ENCODE measurements at places on chromosomes 5 and 9.

- no peak for DNase-seq
Observed at GRCh38 chr5:102905056-102905455, 150.0 kb downstream of the PAM start.

- no peak for DNase-seq
Observed at GRCh38 chr5:134845335-134845851, 375 bp upstream of the C5orf24 start.

DNA sequence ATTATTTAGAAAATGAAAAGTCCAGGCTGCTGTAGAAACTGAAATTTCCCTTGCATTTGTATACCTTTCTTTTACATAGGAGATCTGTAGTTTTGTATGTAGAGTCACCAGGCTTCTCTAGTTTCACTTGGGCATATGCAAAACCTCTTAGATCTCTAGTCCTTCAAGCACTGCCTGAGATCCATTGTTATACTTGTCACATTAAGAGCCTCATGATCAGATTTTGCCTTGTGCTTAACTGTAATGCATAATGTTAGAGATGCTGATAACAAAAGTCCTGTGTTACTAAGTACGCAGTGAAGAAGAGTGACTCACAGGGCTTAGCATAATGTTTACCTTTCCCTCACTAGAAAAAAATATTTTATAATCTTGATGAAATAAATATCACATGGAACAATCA is 250.2 kb downstream of the CYLC2 start:
- DNase-seq: no peak

DNA sequence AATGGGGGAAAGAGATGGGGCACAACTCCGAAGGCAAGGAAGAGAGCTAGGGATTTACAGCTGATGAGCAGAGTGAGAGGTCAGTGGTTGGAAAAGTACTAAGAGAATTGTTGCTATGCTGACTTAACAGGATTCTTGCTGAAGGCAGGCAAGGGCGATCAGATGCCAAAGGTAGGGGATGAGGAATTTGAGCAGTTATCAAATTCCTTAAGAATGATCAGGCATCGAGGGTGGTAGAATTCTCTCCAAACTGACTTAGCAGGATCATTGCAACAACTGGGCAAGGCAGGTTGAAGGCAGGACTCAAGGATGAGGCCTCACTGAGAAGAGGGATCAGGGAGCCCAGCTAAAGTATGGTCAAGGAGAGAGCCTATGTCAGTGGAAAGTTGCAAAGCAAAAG is 171.0 kb downstream of the HSD17B3 start:
- peak; percentile 10 for DNase-seq

DNA sequence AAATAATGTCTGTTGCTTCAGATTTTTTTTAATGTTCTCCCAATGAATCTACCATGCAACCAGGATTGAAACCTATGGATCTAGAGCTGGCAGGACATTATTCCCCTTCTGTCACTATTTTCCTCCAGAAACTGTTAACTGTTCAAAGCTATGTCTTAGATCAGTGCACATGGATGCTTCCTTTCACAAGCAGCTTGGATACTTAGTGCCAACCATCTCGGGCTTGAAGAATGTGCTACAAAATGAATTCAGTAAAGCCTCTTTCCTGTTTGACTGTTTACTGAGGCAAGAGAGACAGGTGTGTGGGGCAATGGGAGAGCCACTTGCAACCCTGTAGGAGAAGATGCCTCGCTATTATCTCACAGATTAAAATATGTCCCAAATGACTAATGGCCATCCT is 774.8 kb downstream of the KCTD16 start:
- no peak for DNase-seq

- DNase-seq: peak; percentile 45
Observed at GRCh38 chr9:126957687-126958053, 43.1 kb downstream of the RALGPS1 start.

Measured in kidney tubule cell (primary cell).